SIG-M5 (cell line): ENCODE measurements at places on chromosomes 5 and 9.
A peak's percentile ranks its signal among the peaks of the same experiment; 100 is the strongest.

- DNase-seq, result no peak
Observed at GRCh38 chr9:130159915-130160670, 12.1 kb upstream of the NCS1 start.

- DNase-seq, result no peak
Observed at GRCh38 chr5:77086689-77087483, at the start of gene ZBED3. TSS of gene ZBED3 (minus strand) at chr5:77087285. CDS start at chr5:77077878, 9,407 bp downstream.

DNA sequence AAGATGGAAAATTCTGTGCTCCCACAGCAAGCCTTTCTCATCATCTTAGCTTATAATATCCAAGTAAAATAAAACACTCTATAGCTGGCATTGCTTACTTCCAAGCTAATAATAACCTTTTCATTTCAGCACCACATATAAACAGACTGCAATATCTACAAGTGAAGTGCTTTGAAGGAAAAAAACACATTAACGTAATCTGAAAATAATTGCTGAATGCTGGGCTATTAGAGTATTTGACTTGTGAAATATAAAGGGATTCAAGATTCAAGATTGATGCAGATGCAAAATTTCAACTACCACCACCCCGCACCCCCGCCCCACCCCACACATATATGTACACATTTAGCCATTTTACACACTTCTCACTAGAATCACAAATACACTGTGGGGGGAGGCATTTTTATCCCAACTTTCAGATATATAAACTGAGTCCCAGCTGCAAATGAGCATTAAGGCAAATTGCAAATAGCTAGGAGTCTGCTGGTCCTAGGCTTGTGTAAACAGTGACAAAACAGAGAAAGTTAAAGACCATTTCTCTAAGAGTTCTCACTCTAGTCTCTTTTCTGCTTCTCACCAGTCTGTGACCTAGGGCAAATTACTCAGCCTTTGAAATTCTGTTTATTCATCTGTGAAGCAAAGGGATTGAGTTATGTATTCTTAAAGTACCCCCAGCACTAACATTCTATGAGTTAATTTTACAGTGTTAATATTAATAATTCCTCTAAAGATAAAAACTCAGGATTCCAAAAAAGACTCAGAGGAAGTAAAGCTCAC is 489.4 kb downstream of the PRELID2 start:
- no peak for DNase-seq

DNA sequence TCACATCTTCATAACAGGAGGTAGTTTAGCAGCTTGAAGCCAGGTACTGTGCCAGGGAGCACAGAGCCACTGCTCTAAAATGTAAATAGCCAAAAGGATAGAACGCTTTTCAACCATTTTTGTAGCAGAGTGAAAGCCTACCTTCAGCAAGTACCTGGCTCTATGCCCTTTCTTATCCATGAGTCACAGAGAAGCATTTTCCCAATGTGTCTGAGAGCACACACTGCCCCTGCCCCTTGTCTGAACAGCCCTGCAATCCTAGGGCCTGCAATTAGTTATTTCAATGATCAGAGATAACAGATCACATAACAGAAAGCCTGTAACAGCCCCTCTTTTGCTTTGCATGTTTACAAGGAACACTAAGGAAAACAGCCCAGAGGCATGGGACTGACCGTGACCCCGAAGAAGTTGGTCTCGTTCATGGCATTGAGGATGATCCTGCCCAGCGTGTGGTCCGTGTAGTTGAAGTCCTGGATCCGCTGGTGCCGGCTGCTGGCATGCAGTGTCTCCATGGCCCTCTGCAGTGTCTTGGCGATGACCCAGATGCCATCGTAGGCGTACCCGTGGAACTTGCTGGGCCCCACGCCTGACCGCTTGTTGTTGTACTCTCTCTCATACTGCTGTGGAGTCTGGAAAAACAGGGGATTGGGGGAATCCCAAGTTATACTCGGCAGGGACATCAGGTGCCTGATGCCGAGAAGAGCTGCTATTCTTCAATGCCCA is 198.3 kb upstream of the TBC1D2 start:
- DNase-seq, result no peak

DNA sequence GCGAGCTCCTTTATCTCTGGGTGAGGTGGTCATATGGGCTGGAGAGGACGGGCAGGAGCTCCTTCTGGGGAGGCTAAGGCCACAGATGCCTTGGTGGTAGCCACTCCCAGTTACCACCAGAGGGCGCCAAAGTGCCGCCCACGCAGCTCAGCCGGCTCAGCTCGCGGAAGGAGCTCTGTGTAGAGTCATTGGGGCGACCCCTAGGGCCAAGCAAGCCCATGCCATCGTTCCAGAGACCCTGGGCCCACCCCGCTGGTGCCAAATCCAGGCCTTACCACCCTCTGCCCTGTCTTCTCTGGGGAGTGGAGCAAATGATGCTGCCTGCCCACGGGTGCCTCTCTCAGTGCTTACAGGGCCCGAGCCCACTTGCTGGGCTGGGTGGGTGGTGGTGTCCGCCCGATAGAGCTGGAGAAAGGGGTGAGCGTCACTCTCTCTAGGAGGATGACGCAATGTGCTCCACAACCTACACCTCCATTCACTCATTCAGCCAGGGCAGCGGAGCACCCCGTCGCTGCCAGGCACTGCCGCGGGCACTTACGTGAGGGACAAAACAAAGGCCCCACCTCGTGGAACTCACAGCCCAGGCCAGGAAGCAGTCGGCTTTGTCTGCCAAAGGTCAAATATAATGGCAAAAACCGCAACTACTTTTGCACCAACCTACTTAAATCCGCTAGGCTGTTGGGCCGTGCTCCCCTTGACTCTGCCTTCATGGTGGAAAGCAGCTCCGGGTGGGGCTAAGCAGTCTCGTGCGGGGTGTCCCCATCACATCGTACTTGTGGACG is 13.8 kb downstream of the TSPAN17 start:
- no peak for DNase-seq

GRCh38 chr9:95841377-95841776 is 34.1 kb upstream of the ERCC6L2 start:
- DNase-seq, result no peak

- no peak for DNase-seq
Observed at GRCh38 chr9:107742531-107743309, 253.2 kb upstream of the KLF4 start.

DNA sequence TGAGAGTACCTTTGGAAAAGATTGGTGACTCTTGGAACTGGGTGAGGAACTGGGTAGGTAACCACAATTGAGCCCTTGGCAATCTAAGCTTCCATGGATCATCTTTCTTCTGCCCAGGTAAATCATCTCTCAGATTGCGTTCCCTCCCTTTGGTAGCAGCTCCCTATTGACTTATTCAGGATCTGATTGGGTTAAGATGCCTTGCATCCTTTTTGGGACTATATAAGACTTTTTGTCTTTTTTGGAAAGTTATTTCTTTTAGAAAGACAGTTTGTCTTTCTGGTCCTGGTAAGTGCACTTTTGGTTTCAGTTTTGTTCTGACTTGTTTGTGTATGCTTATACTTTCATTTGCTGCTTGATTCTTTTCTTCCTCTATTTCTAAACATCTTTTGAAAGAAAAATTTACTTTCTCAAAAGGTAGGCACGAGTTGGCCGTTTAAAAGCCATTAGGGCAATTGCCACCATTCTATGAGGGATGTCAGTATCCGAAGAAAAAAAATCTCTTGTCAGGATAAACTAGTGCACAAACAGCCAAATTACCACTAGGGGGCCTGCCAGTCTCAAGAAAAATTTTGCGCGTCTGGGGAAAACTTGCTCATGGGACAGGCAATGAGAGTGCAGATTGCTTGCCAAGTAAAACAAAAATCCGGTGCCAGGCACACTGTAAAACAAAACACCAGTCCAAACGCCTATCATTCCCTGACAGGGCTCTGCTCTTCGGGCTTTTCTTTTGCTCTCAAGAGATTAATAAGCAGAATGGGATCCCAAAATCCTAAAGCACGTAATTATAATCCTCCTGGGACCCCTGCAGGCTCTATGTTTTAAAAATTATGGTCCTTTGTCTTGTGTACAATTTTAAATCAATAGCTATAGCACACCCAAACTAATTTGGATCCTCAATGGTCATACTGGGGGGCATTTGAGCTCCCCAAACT is 12.8 kb downstream of the OR1J1 start:
- DNase-seq, result peak; percentile 2

- DNase-seq, result no peak
Observed at GRCh38 chr5:83219495-83219894, 142.1 kb downstream of the XRCC4 start.

- no peak for DNase-seq
Observed at GRCh38 chr9:79581794-79582193, 10.0 kb downstream of the TLE4 start.

GRCh38 chr5:111742177-111742994 is 14.6 kb downstream of the NREP start:
- no peak for DNase-seq

- DNase-seq, result no peak
Observed at GRCh38 chr9:17222932-17223331, 88.1 kb downstream of the CNTLN start.

GRCh38 chr9:10661994-10662393 is 49.2 kb upstream of the PTPRD start:
- DNase-seq, result no peak

DNA sequence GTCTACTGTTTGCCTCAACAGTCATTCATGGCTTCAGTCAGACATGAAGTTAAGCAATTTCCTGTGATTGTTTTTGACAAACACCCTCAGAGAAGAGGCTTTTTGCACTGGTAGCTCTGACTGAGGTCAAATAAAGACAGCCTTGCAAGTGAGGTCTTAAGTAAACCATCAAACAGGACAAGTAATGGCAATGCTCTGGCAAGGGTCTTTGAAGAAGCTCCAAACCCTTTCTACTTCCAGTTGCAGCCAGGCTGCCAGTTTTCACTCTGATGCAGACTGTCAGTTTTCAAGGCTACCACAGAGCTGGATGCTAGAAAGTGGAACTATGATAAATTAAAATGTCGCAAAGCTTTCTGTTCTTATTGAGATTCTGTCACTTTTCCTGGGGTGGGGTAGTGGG is 421.5 kb upstream of the PTGER4 start:
- no peak for DNase-seq

DNA sequence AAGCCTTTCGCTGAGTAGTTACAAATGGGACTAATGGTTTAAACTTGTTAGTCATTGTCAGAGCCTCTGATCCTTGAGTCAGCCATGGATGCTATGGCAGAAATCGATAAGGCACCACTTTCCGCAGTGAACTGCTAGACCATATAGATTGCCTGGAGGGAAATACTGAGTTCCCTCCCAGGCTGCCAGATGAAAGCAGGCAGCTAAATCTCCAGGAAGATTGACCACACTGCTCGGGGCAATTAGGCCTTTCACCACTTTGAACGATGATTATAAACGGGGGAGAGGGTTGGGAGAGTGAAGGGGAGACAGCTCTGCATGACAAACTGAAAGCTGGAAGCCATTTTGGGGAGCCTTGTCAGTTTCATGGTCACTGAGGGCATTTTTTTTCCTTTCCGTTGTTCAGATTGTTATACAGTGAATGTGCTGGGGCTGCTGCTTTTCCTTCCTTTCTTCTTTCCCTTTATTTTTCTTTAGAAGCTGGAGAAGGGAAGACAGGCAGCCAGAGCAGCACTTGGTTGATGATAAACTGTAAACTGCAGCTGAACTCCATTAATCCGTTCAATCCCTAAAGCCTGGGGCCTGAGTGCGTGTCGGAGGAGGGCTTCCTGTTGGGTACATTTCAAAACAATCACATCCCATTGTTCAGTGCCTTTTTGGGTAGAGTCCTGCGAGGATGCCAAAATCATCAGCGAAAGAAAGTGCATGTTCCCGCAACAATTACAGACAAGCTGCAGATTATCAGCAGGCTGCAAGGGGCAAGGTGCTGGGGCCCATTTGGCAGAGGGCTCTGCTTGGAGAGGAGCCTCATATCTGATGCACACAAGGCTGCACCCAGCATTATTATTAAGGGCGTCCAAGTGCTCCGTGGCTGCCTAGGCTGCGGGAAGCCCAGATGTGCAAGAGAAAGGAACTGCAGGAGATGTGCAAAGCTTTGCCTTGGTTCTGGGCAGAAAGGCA is 308.4 kb downstream of the PSAT1 start:
- no peak for DNase-seq

DNA sequence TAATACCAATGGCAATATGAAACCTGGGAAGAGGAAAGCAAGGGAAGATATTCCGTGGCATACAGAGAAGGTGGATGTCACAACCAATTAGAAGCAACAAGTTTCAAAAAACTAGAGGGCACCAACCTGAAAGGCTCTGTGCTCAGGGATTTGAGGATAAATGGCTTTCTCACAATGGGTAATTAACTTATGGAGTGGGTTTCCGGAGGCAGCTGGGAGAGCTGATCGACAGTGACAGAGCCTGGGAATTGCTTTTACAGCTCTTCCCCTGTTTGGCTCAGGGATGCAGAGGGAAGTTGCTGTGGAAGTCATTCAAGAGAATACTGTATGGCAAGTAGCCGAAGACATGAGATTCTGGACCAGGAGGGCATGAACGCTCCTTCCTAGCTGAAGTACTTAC is 237.0 kb downstream of the KIF4B start:
- no peak for DNase-seq

DNA sequence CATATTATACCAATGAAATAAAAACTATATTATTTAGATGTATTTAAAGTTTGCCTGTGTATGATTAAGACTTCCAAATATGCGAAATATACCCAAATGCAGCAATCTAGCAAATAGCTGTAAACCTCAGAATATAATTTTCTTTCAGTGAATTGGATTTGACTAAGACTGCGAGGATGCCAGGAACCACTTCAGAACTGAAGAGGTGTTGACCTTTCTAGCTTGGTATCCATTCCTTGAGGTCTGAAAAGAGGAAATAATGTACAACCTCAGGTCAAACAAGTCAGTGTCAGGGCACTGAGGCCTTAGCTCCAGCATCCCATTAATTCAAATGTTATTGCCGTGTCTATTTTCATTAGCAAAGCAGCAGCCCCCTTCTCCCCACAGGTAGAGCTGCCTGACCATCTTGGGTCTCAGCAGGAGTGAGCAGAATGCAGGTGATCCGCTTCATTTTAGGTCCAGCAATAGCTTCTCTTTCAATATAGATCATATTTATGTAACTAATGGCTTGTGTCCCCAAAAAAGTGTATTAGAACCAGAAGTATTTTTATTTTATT is 100.0 kb downstream of the KIAA1958 start:
- DNase-seq, result no peak

DNA sequence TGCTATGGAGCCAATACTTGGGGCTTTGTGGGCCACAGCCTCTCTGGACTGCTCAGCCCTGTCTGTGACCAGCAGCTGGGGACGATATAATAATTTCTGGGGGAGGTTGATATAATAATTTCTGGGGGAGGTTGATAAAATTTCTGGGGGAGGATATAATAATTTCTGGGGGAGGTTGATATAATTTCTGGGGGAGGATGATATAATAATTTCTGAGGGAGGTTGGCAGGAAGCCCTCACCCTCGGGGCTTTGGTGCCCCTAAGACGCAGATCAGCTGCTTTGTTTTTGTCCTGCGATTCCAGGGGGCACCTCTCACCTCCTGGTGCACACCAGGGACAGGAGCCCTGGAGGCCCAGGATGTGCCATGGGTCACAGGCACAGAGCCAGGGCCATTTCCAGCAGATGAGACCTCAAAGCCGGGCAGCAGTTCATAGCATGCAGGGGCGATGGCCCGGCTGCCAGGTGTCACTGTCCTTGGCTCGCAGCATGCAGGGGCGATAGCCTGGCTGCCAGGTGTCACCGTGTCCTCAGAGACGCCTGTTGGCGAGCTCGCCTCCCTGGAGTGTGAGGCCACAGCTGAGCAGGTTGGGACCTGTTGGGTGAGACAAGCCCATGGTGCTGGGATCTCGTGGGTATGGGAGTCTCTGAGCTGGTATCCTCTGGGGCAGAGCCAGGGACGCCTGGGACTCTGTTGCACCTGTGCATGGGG is 3.8 kb upstream of the TOR4A start:
- no peak for DNase-seq

- no peak for DNase-seq
Observed at GRCh38 chr9:13467157-13467556, 187.7 kb upstream of the MPDZ start.

- no peak for DNase-seq
Observed at GRCh38 chr5:161258438-161258837, 288.1 kb downstream of the GABRB2 start.
